ENCODE measurements at places on chromosomes 12 and 14.

DNA sequence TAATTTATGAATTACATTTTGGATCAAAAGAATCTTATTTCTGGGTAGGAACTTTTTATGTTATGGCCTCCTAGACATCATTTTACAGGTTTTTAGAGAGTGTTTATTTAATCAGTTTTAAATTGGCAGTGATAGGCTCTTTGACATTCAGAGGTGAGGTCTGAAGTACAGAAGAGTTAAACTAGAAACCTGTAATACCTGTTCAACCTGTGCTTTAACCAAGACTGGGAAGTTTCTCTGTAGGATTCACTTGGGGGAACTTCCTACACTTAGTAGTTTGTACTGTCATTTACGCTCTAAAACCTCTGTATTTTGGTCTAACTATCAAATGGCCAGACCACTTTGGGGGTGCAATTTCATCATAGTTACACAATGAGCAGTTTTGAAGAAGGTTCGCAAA lies 35.9 kb downstream of the PLEKHA5 start:
- DNase-seq, result no peak

- DNase-seq, result no peak
These were observed 211.0 kb downstream of the TMEM117 start for GRCh38 chr12:44046732-44047417.

DNA sequence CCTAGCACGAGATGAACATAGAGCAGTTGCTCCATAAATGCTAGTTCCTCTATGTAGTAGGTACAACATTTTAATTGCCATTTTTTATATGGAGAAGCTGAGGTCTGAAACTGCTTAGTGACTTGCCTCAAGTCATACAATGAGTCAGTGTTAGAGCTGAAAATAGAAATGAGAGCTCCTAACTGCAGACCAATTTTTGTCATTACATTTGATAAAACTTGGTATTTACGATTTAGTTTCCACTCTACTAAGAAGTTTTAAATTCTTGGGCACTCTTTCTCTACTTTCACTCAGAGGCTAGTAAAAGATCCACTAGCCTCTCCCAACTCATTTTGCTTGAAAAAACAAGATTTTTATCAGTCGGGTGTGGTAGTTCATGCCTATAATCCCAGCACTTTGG lies 8.1 kb upstream of the TMED10 start:
- DNase-seq, result no peak

- DNase-seq, result no peak
These were observed 27.2 kb downstream of the ARID2 start for GRCh38 chr12:45756666-45757065.

- no peak for DNase-seq
These were observed 47.1 kb downstream of the SLC2A13 start for GRCh38 chr12:40058721-40059190.

- no peak for DNase-seq
These were observed 76.5 kb downstream of the FERMT2 start for GRCh38 chr14:52874389-52874788.

- DNase-seq, result no peak
These were observed 10.9 kb upstream of the TFCP2 start for GRCh38 chr12:51183816-51184215.

GRCh38 chr12:18135509-18135908 lies 45.5 kb upstream of the RERGL start:
- DNase-seq, result no peak

- DNase-seq, result no peak
These were observed 33.3 kb downstream of the TDG start for GRCh38 chr12:103998976-103999375.

DNA sequence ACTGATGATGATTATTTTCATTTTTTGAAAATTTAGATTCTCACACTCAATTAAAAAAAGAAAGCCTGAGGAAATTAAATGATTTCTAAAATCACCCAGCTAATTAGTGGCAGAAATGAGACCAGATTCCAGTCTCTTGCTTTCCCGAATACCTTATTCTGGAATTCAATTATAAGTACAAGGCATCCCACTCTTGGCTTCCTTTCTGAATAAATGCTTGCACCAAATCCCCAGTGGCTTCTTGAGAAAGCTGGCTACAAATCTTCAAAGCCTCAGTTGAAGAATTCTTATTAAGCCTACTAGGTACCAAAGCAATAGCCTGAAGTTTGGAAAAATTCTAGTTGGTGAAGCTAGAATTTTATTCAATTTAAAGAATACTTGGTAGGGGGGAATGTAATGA lies 476.6 kb downstream of the DIO2 start:
- no peak for DNase-seq

DNA sequence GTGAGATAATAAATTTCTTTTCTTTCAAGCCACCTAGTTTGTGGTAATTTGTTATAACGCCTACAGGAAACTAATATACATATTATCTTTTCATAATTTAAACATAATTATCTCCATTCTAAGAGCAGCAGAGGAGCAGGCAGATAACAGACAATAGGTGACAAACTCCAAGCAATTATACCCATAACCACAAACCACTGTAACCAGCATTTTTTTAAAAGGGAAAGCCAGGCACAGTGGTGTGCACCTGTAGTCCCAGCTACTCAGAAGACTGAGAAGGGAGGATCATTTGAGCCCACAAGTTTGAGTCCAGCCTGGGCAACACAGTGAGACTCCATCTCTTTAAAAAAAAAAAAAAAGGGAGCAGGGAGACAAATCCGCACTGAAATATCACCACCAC lies 54.9 kb downstream of the ATF7 start:
- no peak for DNase-seq

GRCh38 chr12:46442239-46442638 lies 69.7 kb upstream of the SLC38A2 start:
- DNase-seq, result no peak

DNA sequence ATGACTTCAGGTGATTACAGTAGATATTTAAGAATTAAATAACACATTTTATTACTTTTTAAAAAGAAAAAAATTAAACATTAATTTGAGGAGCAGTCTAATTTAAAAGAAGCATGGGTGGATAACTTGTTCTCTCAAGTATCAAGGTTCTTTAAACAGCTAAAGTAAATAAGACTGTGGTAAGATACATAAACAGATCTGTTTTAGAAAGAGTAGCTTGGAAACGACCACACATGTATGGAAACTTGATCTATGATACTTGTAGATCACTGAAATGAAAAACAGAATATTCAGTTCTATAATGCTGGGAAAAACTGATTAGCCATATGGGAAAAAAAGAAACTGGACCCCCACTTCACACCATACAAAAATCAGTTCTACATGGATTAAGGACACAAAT lies 36.0 kb downstream of the TC2N start:
- DNase-seq, result no peak

DNA sequence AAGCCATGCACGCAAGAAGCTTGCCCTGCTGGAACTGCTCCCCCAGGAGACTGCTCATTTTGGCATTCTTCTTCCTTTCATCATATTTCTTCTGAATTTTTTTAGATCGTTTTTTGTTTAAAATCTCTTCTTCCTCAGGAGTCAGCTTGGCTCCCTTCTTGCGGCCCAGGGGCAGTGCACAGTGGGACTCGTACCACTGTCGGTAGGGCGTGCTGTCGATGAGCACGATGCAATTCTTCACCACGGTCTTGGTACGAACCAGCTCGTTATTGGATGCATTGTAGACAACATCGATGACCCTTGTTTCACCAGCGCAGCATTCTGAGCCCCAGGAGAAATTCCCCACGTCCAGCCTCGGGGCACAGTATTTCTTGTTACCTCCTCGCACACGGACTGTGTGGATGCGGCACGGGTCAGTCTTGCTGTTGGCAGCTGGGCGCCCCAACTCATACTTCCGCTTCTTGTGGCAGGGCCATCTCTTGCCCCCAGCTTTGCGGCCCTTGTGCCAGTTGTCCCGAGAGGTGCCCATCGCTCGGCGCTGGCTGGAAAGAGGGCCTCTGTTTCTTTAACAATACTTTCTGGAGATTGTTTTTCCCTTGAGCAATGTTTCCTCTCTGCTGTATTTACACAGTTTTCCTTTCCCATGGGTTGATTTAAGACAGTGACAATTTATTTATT lies 452.4 kb downstream of the TMEM121 start:
- DNase-seq, result no peak

- DNase-seq, result no peak
These were observed 27.9 kb downstream of the ESR2 start for GRCh38 chr14:64266239-64266638.

DNA sequence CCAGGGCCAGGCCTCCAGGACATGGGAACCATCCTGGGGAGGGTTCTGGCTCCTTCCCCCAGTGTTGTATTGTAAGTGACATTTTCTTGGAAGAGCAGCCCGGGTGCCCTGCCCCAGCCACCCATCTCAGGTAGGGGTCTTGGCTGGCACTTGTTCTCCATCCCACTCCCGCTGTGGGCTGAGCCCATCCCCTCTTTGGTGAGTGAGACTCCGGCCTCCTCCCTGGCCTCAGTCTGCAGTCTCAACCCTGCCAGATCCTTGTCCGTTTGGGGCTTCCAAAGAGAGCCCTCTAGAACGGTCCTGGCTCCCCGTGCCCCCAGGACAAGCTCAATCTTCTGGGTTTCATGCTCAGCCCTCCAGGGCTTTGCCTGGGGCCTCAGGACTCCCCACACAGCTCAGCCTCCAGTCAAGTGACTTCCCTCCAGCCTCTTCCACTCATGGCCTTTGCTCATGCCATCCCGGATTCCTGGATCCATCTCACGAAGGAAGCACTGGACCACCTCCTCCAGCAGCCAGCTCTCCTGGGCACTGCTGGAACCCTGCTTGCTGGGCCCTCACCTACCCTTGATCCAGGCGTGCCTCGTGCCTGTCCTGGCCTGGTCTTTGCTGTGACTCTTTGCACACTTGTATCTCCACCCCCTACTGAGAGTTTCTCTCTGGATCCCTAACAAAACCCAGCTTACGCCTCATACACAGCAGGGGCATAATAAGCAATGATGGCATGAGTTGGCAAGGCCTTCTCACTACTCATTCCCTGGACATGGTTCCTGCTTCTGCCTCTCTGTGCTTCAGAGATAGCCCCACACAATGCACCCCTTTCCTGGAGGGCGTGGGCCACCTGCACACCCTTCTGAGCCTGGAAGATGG lies 297.4 kb upstream of the RTL1 start:
- peak; percentile 82 for DNase-seq

DNA sequence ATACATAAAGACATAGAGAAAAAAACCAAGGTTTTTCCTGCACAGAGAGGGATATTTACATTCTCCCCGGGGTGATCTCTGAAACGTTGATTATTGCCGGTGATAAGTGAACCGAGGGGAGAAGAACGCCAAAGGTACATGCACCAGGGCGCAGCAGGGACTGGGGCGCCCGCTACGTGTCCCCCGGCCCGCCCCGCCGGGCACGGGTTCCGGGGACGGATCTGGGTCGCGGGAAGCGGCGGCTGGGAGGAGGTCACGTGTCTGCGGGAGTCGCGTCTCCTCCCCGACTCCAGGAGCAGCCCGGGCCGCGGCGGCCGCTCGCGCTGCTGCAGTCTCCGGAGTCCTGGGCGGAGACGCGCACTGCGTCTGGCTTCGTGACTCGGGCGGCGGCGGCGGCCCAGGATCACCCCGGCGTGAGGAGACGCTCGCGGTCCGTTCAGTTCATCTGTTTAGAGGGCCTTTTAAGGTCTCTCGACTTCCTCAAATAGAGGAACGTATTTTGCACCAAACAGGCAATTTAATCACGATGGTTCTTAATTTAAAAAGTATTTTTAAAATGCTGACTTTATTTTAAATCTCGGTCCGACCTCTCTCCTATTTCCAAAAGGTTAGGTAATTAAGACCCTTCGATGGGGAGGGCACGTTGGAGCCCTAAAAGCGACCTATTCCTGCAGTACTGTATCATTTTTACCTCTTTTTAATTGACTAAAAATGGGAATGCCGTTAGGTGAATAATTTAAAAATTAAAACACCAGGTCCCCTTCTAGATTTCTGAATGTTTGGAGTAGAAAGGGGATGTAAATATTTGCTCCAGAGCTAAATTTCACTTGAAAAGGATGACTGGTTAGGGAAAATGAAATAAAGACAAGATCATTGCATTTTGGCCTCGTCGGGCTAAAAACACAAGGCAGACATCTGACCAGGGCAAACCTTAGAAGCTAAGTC lies 1.8 kb upstream of the BHLHE41 start:
- no peak for DNase-seq

- DNase-seq, result no peak
These were observed 18.3 kb downstream of the IL26 start for GRCh38 chr12:68207276-68207675.

DNA sequence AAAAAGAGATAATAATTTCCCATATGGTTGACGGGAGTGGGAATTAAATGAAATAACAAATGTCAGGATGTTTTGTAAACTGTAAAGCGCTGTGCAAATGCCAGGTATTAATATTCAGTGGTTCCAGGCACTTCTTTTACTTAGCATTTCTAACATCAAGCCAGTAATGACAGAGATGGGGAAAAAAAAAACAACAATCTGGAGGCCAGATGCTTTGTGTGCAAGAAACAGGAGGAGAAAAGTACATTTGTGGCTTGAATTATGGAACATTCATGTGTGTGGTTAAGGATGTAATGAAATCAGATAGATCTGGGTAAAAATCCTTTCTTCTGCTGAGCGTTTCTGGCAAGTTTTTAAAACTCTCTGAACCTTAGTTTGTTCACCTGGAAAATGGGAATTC lies 509.6 kb downstream of the FUT8 start:
- DNase-seq, result no peak

GRCh38 chr12:28290262-28290661 lies 100.0 kb downstream of the CCDC91 start:
- DNase-seq, result no peak

DNA sequence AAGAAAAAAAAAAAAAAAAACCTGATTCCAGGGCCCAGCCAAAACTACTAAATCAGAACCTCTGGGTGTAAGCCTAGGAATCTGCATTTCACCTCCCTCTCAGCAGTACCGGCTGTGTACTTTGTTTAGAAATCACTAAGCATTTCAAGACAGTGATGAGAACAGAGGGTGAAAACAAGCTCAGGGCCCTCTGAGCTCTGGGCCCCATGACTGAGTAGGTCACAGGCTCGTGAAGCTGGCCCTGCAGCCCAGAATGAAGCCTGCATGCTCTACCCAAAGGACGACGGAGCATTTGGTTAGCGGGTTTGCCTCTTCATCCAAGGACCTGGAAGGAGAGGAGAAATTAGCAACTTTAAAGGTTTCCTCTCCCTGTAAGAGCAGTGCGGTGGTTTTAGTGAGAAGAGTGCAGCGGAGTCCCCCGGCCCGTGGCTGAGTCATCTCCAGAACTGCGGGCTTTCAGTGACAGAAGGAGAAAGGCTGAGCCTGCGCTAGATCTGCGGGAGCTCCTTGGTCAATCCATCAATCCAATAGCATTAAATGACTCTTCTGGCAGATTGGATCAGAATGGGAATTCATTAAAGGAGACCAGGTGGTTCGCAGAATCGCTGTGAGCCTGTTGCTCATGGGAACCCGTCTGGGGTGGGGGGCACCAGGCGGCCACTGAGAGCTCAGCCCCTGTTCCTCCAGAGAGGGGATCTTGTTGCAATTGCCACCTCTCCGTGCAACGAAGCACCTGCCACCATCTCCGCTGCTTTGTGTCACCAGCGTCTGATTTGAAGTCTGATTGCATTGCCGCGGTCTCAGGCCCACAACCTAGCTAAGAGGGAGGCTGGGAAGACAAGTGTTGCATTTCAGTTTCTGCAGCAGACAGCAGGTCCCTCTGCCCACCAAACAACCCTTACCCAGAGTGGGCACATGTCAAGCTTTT lies 7.3 kb downstream of the IL31 start:
- DNase-seq, result no peak

Measured in vagina (tissue), 2 donors.